ENCODE measurements at places on chromosomes 12 and 14.

GRCh38 chr14:64409126-64409920 is 21.2 kb downstream of the MTHFD1 start:
- no peak for DNase-seq

DNA sequence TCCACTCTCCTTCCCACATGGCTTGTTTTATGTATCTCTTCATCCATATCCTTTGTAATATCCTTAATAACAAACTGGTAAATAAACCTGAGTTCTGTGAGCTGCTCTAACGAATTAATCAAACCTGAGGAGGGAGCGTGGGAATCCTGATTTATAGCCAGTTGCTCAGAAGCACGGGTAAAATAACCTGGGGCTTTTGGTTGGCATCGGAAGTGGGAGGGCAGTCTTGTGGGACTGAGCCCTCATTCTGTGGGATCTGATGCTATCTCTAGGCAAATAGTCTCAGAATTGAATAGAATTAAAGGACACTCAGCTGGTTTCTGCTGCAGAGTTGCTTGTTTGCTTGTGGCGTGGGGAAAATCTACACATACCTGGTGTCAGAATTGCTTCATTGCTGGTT is 17.5 kb upstream of the LDHB start:
- DNase-seq: no peak

DNA sequence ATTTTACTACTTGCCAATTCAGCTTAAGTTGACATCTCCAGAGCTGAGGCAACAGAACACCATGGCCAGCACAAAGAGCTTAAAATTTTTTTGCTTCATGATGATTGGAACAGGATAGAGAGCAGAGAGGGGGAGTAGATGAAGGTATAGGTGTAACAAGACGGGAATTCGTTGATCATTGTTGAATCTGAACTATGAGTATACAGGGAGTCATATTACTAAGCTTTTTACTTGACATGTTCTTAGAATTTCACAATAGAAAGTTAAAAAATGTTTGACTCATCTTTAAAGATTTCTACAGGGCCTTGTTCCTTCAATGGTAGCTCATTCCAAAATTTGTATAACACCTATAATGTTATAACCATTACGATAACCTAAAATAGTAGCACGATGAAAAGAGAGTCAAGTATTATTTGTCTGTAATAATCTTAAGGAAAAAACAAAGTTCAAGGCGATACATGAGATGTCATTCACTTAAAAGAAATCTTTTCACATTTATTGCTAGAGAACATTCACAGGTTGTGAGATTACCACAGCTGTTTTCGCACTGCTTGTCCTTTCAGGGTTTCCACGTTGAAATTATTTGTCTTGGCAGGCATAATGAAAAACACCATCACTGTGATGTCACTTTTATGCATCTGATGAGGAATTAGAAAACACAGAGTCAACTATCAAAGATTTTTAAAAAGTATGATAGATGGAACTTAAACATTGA is 33.9 kb downstream of the SPX start:
- DNase-seq: peak; percentile 4

DNA sequence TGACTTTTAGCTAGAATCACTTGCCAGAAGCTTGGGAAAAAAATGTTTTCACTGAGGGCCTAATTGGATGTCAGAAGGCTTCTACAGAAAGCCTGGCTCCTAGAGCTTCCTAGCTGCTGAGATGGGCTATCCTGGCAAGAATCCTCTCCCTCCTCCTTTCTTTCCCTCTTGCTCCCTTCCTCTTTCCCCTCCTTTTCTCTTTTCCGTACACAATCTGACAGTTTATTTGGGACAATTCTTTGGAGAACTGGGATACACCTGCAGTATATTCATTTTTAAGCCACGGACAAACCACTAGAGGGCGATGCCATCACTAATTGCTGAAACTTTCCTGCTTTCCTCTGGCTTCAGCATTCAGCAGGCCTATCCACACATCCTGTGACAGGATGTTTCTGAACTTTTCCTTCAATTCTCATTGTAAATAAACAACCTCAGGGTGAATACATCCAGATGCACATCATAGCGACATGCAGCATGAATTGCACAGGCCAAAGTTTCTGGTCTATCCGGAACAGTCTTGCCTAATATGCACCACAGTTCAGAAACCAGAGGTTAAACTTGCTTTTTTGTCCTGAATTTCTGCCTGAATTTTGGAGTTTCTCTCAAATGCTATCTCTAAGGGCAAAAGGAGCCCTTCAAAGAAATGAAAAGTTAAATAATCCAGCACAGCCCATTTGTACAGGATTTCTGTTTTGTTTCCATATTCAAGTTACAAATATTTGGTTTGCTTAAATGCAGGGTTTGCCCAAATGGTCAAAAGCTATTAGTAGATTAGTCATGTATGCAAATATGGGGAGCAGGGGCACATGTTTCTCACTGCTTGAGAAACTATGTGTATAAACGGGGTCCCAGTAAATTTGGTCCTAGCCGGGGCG is 142.8 kb downstream of the PAWR start:
- peak; percentile 48 for DNase-seq

GRCh38 chr12:45561488-45561887 is 168.0 kb upstream of the ARID2 start:
- no peak for DNase-seq

- no peak for DNase-seq
Observed at GRCh38 chr12:62436164-62436503, 30.5 kb upstream of the MON2 start.

- peak; percentile 32 for DNase-seq
Observed at GRCh38 chr12:46660719-46661109, 165.1 kb downstream of the SLC38A4 start.

GRCh38 chr14:70283156-70283555 is 76.3 kb downstream of the COX16 start:
- DNase-seq: no peak

- DNase-seq: no peak
Observed at GRCh38 chr12:27779416-27779919, 565 bp upstream of the KLHL42 start.

DNA sequence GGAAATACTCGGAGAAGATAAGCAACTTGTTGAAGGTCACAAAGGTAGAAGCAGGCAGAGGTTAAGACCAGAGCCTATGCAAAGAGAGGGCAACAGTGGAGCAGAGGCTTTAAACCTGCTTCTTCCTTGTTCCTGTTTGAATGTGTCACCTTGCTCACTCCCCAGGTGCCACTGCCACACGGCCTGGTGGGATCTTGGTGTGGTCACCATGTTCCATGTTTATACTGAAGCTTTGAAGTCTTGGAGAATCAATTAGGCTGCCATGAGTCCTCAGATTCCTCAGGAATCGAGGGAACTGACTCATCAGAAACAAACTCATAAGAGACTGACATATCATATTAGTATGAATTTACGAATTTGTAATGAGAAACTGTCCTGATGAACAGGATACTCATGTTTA is 46.8 kb downstream of the IQSEC3 start:
- DNase-seq: no peak

- no peak for DNase-seq
Observed at GRCh38 chr12:110353211-110353965, 50.1 kb downstream of the ANAPC7 start.

DNA sequence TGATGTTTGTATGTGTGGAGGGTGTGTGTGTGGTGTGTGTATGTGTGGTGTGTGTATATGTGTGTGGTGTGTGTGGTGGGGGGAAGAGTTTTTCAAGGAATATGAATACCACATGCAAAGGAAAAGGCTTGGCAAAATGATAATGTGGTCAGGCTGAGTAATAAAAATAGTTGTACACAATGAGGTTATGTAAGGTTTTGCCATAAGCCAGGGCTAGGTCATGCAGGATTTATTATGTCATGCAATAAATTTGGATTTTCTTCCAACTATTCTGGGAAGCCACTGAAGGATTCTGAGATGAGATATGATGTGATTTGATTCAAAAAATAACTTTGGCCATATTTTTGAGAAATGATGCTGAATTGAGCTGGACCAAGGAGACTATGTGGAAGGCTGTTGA is 1191.6 kb upstream of the SEL1L start:
- DNase-seq: peak; percentile 80

- DNase-seq: no peak
Observed at GRCh38 chr12:15982071-15982470, 70.9 kb downstream of the DERA start.

GRCh38 chr12:115135800-115136211 is 451.8 kb upstream of the TBX3 start:
- no peak for DNase-seq

DNA sequence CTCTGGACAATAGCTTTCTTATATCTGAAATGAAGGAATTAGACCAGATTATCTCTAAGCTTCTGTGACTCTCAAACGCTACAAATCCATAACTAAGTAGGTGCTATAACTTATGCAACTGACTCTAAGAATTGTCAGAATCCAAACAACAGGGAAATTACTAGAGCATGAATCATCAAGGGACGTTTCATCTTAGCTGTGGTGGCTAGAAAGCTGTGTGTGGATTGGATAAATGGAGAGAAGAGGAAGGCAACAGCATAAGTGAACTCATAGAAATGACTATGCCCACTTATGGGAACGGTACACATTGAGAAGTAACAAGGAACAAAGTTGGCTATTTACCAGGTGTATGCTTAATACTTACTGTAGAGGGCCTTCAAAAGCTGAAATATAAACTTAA is 96.0 kb upstream of the NEDD1 start:
- DNase-seq: peak; percentile 46

- DNase-seq: no peak
Observed at GRCh38 chr14:55333711-55334485, 62.7 kb downstream of the FBXO34 start.

DNA sequence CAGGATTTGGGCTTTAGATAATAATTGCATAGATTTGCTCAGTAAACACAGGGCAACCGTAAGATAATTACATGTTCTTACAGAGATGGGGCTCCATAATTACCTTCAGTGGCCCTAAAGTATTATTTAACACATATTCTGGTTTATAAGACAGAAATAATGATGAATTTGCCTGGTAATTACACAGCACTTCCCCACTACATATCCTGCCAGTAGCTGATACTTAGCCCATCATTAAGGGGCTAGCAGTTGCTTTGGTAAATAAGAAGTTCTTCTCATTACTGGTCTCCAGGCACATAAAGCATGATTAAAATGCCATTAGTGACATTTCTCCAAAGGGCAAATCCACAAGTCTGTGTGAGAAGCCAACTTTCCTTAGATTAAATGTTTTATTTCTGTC is 158.7 kb downstream of the NUAK1 start:
- DNase-seq: no peak
